Esophagus squamous epithelium (tissue), 5 donors: ENCODE measurements at places on chromosomes 2 and 18.

DNA sequence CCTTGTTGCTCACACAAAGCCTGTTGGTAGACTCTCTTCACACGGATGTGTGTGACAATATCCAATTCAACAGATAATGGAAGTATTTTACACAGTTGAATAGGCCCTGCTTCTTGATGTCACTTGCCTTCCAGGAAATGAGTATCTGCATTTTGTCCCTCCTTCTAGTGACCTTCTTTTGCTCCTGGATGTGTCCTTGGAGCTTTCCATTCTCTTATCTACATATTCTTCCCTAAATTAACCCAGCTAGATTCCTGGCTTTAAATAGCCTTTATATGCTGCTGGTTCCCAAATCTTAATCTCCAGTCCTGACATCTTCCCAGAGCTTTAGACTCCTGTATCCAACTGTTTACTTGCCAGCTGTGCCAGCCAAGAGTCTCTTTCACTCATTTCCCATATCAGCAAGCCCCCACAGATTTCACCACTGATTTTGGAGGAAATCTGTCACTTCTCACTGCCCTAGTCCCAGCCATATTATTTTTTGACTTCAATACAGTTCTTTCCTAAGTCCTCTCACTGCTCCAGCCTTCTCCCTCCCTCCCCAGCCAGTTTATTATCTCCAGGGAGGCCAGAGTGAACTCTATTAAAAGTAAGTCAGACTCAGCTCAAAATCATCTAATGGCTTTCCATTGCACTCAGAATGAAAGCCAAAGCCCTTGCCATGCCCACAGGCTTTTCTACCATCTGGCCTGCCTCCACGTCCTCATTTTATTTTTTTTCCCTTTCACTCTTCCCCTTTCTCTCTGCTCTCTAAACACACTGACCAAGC is 170.0 kb downstream of the PDE11A start:
- H3K27me3 ChIP-seq = no peaks in the 10 kb centered on the region
- DNase-seq = no peak
- H3K4me1 ChIP-seq = no peaks in the 10 kb centered on the region
- no peaks in the 10 kb centered on the region for H3K36me3 ChIP-seq
- no peak overlapping the region for H3K27ac ChIP-seq

DNA sequence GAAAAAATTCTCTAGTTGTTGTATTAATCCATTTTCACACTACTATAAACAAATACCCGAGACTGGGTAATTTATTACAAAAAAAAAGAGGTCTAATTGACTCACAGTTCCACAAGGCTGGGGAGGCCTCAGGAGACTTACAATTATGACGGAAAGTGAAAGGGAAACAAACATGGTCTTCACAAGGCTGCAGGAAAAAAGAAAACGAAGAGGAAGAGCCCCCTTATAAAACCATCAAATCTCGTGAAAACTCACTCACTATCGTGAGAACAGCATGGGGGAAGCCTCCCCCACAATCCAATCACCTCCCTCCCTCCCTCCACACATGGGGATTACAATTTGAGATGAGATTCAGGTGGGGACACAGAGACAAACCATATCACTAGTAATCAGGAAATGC is 61.7 kb upstream of the SPTBN1 start:
- no peaks in the 10 kb centered on the region for H3K4me1 ChIP-seq
- no peak overlapping the region for H3K4me3 ChIP-seq
- H3K27ac ChIP-seq = no peak overlapping the region
- no peaks in the 10 kb centered on the region for H3K36me3 ChIP-seq
- H3K27me3 ChIP-seq = no peaks in the 10 kb centered on the region
- DNase-seq = no peak

- peaks cover 6% of the 10 kb centered on the region for H3K4me1 ChIP-seq
- no peak overlapping the region for H3K4me3 ChIP-seq
- DNase-seq = no peak
- H3K27ac ChIP-seq = no peak overlapping the region
- H3K36me3 ChIP-seq = no peaks in the 10 kb centered on the region
- H3K27me3 ChIP-seq = no peaks in the 10 kb centered on the region
Observed at GRCh38 chr18:7757175-7757574, 190.1 kb downstream of the PTPRM start.

- no peak overlapping the region for H3K4me3 ChIP-seq
- H3K27ac ChIP-seq = no peak overlapping the region
- no peaks in the 10 kb centered on the region for H3K36me3 ChIP-seq
- no peak for DNase-seq
- peaks cover 24% of the 10 kb centered on the region for H3K4me1 ChIP-seq
- no peaks in the 10 kb centered on the region for H3K27me3 ChIP-seq
Observed at GRCh38 chr2:162091325-162092007, 17.5 kb upstream of the DPP4 start.

DNA sequence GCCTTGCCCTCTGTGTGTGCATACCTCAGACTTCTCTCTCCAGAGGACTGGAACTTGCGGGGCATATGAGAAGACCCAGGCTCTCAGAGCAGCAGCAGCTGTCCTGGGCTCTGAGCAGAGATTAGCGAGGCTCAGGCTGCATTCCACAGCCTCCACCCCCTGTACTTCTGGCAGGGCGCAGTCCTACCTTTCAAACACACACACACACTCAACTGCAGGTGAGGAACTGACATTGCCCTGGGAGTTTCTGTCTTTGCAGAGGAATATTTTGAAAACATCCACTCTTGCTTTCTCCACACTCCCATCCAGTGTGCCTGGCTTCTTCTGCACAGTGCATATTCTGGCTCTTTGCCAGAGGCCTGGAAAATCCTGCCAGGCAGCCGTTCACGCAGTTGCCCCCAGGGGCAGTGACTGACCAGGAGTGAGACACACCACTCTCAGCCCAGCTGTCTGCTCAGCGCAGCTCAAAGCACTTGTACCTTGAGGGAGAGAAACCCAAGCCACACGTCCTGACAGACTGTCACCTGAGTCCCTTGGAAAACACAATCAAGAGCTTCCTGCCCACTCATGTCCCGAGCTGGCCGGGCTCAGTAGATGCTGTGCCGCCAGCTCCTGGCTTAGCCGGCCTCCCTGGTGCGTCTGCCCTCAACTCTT is 460.8 kb downstream of the RNF144A start:
- H3K27ac ChIP-seq = no peak overlapping the region
- H3K27me3 ChIP-seq = no peaks in the 10 kb centered on the region
- no peaks in the 10 kb centered on the region for H3K36me3 ChIP-seq
- no peak overlapping the region for H3K4me3 ChIP-seq
- no peaks in the 10 kb centered on the region for H3K4me1 ChIP-seq
- no peak for DNase-seq

- no peak for DNase-seq
- H3K36me3 ChIP-seq = no peaks in the 10 kb centered on the region
- H3K27ac ChIP-seq = no peak overlapping the region
- peaks cover 50% of the 10 kb centered on the region for H3K4me1 ChIP-seq
Observed at GRCh38 chr2:234986390-234986789, 34.6 kb downstream of the SH3BP4 start.

GRCh38 chr2:37379881-37380296 is 35.5 kb downstream of the QPCT start:
- H3K4me3 ChIP-seq = no peak overlapping the region
- no peak for DNase-seq
- H3K27ac ChIP-seq = no peak overlapping the region
- no peaks in the 10 kb centered on the region for H3K36me3 ChIP-seq

- DNase-seq = no peak
- H3K27ac ChIP-seq = no peak overlapping the region
- peaks cover 26% of the 10 kb centered on the region for H3K4me1 ChIP-seq
- H3K27me3 ChIP-seq = no peaks in the 10 kb centered on the region
- H3K36me3 ChIP-seq = no peaks in the 10 kb centered on the region
Observed at GRCh38 chr2:71608441-71608840, 155.1 kb downstream of the DYSF start.

DNA sequence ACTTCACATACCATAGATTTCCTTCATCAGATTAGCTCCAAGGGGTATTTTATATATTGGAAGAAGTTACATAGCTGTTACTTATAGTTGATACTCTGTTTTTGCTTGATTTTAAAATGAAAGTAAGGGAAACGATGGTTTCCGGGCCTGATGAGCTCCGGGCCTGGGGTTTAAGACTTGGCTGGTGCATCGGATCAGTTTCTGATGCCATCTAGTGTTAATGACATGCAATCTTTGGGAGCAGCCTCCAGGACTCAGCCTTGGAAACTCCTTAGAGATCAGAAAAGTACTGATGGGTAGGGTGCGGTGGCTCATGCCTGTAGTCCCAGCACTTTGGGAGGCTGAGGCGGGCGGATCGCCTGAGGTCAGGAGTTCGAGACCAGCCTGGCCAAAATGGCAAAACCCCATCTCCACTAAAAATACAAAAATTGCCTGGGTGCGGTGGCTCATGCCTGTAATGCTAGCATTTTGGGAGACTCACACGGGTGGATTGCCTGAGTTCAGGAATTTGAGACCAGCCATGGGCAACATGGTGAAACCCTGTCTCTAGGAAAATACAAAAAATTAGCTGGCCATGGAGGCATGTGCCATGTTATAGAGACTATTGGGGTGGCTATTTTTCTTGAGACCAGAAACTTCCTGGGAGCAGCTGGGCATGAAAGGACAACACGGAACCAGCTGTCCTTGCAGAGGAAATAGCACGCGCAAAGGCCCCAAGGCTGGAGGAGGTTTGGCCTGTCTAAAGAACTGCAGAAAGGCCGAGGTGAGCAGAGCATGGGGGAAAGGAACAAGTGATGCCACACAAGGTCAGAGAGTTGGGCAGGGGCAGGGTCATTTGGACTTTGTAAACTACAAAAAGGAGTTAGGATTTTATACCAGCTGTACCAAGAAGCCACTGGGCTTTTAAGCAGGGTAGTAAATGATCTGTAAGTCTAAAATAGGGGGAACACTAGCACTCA is 46.9 kb upstream of the CNOT11 start:
- H3K4me1 ChIP-seq = peaks cover 12% of the 10 kb centered on the region
- no peaks in the 10 kb centered on the region for H3K36me3 ChIP-seq
- no peaks in the 10 kb centered on the region for H3K27me3 ChIP-seq
- no peak overlapping the region for H3K27ac ChIP-seq
- peak overlapping the region; percentile 13 for H3K4me3 ChIP-seq

DNA sequence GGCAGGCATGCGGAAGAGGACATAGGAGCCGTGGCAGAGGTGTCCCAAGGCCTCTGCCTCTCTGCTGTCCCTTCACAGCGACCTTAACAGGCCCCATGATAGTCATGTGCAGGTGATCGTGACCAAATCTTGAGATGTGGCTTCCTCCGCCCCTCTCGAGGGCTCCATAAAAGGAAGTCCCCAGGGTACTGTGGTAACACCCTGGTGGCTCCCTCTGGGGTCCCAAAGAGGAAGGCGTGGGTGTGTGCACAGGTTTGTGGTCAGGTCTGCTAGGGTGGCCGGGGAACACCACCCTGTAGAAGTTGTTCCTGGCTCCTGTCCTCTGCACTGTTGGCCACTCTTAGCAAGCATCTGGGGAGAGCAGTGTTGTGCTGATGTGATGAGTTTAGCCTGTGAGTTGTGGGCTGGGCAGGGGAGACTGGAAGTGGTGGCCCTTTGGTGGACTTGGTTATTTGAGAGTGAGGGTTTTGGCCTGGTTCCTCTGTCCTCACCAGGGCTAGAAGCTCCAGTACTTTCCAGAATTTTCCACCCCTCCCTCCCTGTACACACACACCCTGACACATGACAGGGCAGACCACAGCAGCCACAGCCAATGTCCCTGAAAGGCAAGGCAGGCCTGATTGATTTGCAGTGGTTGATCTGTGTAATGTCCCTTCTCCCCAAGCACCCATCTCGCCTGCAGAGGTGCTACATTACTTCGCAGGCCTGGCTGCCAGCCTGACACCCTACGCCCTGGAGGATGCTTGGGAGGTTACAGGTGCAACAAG is 68.9 kb upstream of the BOD1L2 start:
- H3K36me3 ChIP-seq = no peaks in the 10 kb centered on the region
- peaks cover 46% of the 10 kb centered on the region for H3K27me3 ChIP-seq
- DNase-seq = no peak

- H3K4me3 ChIP-seq = no peak overlapping the region
- H3K4me1 ChIP-seq = no peaks in the 10 kb centered on the region
- no peaks in the 10 kb centered on the region for H3K36me3 ChIP-seq
Observed at GRCh38 chr2:171072164-171072563, 88.5 kb downstream of the TLK1 start.

DNA sequence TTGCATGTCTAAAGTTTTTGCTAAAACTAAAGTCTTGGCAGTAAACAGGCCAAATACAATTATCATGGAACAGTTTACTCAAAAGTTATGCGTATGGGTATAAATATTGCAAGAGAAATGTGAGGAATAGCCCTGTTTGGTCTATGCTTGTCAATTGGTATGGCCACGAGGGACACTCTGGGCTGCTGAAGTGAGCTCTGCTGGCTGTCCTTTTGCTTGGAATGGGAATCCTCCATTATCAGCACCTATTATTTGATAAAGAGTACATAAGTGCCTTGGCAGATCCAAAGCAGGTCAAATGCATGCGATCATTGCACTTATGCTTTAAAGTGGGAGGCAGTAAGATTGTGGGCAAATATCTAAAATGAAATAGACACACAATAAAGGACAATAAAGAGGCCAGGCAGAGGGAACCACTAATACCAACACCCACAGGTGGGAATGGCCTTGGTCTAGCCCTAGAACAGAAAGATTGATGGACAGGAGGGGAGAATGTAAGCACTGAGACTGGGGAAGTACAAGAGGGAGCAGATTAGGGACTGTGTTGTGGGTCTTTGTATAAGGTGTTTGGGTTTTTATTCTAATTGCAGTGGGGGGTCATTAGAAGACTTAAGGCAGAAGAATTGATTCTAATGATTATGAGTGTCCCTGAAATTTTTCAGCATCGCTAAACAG is 60.0 kb upstream of the NOSTRIN start:
- H3K27ac ChIP-seq = no peak overlapping the region
- H3K4me3 ChIP-seq = no peak overlapping the region
- peaks cover 4% of the 10 kb centered on the region for H3K36me3 ChIP-seq
- H3K27me3 ChIP-seq = no peaks in the 10 kb centered on the region
- DNase-seq = no peak

DNA sequence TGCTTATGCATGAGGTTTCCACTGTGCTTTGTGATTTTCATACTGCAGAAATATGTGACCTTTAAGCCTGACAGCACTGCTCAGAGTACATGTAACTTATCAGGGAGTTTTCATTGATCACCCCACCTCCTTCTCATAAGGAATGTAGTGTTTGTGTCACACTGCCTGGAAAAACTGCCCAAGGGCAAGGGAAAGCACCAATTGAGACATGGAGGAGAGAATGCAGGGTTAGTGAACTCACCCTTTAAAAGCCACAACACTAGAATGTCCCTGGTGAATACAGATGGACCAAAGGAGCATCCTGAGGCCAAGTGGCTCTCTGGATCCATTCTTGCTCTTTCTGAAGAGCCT is 147.2 kb upstream of the SPATS2L start:
- no peak overlapping the region for H3K4me3 ChIP-seq
- no peak for DNase-seq
- H3K36me3 ChIP-seq = no peaks in the 10 kb centered on the region
- H3K4me1 ChIP-seq = peaks cover 10% of the 10 kb centered on the region

GRCh38 chr2:219893541-219893940 is 266.1 kb downstream of the SLC4A3 start:
- DNase-seq = no peak
- no peak overlapping the region for H3K27ac ChIP-seq
- no peaks in the 10 kb centered on the region for H3K36me3 ChIP-seq
- no peaks in the 10 kb centered on the region for H3K4me1 ChIP-seq
- no peak overlapping the region for H3K4me3 ChIP-seq

- H3K4me3 ChIP-seq = no peak overlapping the region
- no peaks in the 10 kb centered on the region for H3K36me3 ChIP-seq
- H3K27me3 ChIP-seq = no peaks in the 10 kb centered on the region
- peaks cover 27% of the 10 kb centered on the region for H3K4me1 ChIP-seq
Observed at GRCh38 chr2:234363647-234364294, 133.1 kb downstream of the ARL4C start.
